ENCODE measurements at places on chromosomes 2 and 18.

DNA sequence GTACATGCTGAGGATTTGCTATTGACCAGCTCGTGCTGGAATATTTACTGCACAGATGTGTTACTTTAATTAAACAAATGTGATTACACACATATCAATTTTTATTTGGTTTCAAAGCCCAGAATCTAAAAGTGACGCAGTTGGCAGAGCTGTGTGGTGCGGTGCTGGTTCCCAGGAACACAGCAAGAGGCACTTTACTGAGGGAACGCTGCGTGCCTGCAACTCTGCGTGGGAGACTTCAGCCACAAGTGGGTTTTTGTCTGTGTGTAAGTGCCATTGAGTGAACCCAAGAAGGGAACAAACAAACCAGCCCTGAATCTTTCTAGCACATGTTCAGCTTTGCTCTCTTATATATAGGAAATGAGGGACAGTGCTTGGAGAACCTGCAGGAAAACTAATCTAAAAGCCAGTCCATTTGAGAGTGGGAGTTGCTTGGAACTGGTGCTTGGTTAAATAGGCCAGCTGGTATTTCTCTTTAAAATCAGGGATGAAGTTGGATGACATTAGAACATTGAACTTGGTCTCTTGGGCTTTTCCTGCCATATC is 196.6 kb upstream of the CELF4 start:
- DNase-seq: no peak

GRCh38 chr18:29838556-29838955 is 1204.0 kb downstream of the DSC3 start:
- DNase-seq: no peak

GRCh38 chr2:26742048-26742770 is 21.9 kb upstream of the SLC35F6 start:
- DNase-seq: no peak

DNA sequence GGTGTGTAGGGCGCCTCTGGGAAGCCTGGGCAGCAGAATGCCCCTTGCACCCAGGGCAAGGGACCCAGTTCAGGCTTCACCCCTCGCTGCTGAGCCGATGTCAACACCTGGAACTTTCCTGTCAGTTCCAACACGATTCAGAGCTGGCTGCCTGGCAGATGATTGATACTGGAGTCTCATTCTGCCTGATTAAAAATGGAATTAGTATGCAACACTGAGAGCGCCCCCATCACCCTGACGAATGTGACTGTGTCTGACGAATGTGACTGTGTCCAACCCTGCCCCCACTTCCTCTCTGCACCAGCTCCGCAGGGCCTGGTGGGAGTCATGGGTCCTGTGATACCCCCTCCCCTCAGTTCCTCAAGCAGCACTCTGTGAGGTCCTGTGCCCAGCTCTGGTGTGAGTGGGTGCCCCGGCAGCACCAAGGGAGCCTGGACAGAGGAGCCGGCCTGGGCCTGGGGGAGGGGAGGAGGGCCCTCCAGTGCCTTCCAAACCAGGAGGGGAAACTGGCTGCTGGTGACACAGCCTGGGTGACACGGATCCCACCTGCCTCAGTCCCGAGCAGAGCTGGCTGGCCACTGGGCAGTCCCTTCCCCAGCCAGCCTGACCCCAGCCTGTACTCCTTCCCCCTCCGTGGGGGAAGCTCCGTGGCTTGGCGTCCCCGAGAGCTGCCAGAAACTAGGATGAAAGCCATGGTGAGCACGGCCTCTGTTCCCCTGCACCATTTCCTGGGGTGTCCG is 41.4 kb upstream of the ALPP start:
- no peak for DNase-seq

GRCh38 chr2:181046833-181047232 is 66.4 kb downstream of the UBE2E3 start:
- no peak for DNase-seq

DNA sequence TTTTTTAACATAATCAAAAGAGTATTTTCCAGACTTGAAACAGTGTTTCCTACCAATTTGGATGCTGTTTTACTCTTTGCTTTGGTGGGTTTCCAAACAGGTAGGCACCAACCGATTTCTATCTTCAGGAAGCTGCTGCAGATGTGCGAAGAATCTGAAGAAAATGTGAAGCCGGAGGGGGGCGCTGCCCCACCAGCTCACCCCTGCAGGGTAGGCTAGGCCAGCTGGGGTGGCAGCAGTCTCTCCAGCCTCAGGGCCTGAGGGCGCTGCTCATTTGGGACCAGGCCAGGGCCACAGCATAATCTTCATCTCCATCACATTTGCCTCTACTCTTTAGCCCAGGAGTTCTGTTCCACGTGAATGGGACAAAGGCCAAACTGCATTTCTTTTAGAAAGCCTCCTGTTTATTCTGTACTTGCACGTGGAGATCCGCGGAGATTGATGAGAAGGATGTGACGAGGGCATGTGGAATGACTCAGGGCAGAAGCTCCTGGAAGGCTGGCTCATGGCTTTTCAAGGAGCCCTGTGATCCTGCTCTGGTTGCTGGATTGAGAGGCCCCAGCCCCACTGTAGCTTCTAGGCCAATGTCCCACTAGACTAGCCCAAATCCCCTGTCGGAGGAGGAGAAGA is 84.2 kb upstream of the FAM136A start:
- DNase-seq: no peak

DNA sequence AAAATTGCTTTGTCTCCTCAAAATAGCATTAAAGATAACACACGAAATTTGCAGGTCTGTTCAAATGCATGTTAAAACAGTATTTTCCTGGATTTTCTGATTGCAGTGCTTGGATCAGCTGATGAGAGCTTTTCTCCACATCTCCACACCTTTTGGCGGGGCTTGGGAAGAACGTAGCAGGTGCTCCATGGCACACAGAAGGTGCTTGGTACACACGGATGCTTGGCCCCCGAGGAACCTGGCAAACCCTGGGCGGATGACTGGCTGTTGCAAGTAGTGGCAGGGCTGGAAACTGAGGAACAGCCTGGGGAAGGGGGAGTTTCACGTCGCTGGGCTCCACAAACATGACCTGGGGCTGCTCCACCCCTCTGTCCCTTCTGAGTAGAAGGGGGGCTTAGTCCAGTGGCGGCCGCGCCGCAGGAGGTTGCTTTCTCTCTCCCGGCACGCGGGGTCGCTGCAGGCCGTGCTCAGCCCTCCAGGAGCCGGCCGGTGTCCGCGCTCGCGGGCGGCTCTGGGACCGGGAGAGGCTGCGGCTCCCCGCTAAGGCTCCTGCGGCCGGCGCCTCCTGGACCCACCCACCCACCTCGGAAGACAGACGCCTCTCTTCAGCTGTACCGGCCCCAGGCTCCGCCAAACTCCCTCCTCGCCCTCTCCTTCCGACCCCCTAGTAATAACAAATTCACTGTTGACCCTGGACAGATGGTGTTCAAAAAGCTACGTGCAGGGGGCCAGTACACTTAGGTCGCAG is 69.3 kb downstream of the MARCO start:
- peak; percentile 52 for DNase-seq

DNA sequence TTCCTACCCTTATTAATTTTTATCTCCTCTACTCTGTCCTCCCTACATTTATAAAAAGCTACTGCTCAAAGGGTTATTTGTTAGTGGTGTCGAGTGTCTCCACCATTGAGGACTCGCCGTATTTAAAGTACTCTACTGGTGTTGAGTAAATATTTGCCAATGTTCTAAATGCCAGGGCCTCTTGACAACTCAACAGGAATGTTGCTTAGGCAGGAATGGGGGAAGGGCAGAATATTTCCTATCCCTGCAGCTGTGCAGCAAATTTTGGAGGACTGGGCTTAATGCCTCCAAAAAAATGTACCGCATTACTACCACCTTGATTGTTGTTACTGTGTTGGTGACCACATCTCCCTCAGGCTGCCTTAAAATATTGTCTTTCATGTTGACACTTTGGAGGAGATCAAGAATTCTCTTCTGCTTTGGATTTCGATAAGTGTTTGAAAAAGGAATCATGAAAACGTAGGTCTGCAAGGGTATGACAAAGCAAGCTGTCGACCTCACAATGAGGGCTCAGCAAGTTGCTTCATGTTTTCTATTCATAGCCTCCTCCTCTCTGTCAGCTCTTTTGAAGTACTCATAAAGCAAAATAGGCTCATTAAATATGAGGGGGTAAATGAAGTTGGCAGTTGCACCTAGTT is 84.3 kb downstream of the EFEMP1 start:
- DNase-seq: peak; percentile 74

- DNase-seq: no peak
Measured at GRCh38 chr2:107473150-107473549, 353.5 kb upstream of the RGPD4 start.

- no peak for DNase-seq
Measured at GRCh38 chr18:50022985-50023384, 172.0 kb downstream of the MYO5B start.

DNA sequence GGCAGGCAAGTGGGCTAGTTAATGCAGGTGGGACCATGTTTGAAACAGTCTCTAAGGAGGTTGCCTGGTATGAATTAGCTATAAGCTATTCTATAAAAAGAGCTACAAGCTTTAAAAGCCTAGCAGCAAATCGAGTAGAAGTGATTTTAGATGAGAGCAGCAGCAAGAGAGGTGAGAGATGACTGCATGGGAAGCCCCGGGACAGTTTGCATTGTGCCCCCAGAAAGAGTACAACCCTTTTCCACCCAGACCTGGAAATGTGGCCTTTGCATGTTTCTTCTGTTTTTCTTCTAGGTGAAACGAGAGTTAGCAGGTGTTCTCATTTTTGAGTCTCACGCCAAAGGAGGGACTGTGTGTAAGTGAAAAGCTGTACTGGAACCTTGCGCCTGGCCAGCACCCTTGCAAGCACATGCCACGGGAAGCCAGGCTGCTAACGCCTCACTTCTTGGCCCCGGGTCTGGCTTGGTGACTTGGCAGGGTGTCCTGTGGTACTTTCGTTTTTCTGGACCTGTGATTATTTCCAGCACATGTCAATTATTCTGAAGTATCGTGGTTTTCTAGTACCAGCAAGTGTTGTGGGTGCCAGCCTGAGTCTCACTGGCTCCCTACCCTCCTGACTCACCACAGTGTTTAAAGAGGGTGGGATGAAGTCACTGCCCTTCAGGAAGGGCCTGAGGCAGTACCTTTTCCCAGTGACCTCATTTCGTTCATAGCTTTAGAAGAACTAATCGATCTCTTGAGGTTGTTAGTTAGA is 90.3 kb upstream of the MAP3K20 start:
- peak; percentile 40 for DNase-seq

DNA sequence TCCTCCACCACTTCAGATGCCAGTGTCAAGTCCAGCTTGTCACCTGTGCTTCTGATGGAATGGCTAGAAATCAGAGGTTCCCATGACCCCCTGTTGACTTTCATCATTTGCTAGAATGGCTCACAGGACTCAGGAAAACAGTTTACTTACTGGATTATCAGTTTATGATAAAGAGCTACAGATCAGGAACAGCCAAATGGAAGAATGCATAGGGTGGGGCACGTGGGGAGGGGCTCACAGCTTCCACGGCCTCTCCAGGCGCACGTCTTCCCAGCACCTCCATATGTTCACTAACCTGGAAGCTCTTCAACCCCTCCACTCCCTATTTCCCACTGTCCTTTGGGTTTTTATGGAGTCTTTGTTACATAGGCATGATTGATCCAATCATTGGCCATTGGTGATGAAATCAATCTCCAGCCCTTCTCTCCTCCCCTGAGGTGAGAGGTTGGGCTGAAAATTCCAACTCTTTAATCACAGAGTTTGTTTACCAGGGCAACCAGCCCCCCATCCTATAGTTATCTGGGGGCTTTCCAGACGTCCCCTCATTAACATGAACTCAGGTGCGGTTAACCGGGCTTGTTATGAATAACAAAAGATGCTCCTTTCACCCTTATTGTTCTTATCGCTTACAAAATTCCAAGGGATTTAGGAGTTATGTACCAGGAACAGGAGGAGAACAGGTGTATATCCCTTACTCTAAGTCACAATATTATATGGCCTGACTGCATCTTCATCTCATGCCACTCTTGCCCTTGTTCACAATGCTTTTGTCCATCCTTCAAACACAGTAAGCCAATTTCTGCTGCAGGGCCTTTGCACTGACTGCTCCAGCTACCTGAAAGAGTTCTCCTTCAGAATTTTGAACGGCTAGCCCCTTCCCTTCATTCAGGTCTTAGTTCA is 35.2 kb downstream of the ANXA4 start:
- no peak for DNase-seq

- DNase-seq: no peak
Measured at GRCh38 chr2:10568736-10569432, 120.8 kb upstream of the ODC1 start.

- DNase-seq: no peak
Measured at GRCh38 chr18:44541159-44541558, 139.5 kb upstream of the SETBP1 start.

DNA sequence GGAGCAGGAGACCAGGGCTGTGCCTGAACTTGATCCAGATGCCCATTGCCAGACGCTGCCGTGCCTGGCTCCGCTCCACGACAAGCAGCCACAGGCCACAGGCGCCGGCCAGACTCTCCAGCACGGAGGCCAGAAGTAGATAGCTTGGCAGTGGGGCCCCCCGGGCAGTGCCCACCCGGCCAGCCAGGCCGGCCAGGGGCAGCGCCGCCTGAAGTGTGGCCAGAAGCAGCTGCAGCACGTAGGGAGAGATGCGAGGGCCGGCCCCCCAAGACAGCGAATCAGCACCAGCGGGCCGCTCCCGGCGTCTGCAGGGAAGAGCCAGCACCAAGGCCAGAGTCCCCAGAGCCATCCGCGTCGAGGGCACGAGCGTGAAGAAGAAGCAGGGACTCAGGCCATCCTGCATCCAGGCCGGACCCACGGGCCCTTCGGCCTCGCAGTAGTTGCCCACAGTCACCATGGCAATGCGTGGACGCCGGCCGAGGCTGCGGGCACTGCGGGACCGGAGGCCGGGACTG is 484 bp downstream of the ABCB6 start:
- DNase-seq: peak; percentile 46

DNA sequence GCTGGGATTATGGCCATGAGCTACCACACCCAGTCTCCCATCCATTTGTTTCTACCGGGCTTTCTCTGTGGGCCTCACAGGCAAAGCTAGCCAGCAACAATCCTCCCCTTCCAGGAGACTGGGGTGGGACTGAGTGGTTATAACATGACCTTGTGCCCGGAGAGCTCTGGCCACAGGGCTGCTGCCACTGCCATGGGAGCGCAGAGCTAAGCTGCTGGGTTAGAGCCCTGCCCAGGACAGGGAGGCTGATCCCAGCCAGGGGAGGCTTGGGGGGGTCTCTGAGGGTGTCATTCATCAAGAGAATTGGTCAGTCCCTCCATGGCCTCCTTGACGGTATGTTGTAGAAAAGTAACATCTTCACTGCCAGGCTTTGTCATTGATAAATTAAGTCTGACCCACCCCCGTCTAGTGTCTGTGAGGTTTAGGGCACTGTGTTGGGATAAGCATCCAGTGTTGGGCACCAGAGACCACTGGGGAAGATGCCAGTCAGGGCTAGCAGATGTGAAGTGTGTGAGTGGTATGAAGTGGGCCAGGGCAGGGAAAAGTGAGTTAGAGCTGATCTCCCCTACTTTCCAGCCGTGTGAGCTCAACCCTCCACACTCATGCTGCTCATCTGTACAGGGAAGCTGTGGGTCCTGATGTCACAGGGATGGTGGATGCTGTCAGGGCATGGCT is 368.4 kb upstream of the HS6ST1 start:
- DNase-seq: no peak

- no peak for DNase-seq
Measured at GRCh38 chr2:186309901-186310300, 176.2 kb upstream of the ZC3H15 start.

DNA sequence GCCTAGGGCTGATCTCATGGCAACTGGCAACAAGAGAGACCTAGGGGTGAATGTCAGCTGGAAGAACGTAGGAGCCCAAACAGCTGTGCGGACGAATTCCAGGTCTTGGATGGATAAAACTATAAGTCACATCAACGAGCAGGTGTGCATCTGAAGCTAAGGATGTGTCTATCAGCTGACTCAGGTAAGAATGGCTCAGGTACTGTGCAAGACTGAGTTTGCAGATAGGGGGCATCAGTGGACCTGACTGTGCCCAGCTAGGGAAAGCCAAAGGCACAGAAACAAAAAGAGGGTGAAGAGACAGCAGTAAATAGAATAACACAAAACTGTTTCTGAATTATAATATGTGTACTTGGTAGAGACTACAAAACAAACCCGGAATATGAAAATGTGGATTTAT is 357.3 kb downstream of the ZEB2 start:
- peak; percentile 2 for DNase-seq

Measured in NCI-H510A (cell line).